ENCODE measurements at places on chromosomes 7 and 10.
A peak's percentile ranks its signal among the peaks of the same experiment; 100 is the strongest.

- DNase-seq = no peak
These were observed 443 bp downstream of the MYOF start for GRCh38 chr10:93481637-93482144.

- peak; percentile 71 for DNase-seq
These were observed 4.3 kb downstream of the ELOVL3 start for GRCh38 chr10:102230264-102230860.

GRCh38 chr7:11450281-11450680, 381.7 kb downstream of the THSD7A start:
- DNase-seq = no peak

DNA sequence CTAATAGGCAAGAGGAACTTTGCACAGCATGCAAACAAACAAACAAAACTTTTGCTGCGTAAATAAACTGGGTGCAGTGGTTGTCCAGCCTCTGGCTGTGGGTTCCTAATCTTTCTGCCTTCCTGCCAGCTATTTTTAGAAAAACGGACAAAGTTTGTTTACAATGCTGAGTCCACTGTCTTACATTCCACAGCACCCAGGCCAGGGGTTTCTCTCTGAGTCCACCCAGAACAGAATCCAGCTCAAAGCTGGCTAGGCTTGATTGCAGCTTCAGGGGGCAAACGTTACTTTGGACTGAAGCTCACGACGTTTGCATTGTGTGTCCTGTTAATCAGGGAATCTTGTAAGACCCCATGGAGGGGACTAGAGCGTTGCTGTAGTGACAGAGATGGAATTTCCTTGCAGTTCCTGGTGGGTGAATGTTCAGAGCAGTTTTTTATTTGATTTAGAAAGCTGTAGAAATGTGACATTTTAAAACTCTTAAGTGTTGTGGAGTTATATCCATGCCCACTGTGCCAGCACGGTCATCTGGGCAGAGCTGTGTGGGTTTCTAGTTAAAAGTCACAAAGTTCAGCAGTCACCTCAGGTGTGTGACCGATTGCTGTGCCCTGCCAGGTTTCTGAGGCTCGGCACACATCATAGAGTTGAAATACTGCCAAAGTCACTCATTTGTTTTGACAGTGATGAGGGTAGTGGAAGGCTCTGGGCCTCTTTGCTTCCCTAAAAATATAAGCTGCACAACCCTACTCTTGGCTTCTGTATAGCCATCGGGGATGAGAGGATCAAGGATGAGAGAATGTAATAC, 247.0 kb downstream of the STK31 start:
- DNase-seq = no peak

- no peak for DNase-seq
These were observed 40.0 kb upstream of the ASAH2 start for GRCh38 chr10:50291261-50291850.

DNA sequence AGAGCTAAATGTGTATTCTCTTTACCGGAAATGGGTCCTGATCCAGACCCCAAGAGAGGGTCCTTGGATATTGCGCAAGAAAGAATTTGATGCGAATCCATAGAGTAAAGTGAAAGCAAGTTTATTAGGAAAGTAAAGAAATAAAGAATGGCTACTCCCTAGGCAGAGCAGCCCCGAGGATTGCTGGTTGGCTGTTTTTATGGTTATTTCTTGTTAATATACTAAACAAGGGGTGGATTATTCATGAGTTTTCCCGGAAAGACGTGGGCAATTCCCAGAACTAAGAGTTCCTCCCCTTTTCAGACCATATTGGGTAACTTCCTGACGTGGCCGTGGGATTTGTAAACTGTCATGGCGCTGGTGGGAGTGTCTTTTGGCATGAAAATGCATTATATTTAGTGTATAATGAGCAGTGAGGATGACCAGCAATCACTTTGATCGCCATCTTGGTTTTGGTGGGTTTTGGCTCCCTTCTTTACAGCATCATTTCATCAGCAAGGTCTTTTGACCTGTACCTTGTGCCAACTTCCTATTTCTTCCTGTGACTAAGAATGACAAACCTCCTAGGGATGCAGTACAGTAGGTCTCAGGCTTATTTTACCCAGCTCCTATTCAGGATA, 60.4 kb downstream of the ARL4A start:
- no peak for DNase-seq

GRCh38 chr10:117005026-117005526, at the start of gene SHTN1:
Gene SHTN1 (minus strand): TSS chr10:117005187. CDS start chr10:117005079, 108 bp downstream.
- DNase-seq = peak; percentile 59

GRCh38 chr10:125491381-125491780, 191.6 kb downstream of the TEX36 start:
- no peak for DNase-seq

- no peak for DNase-seq
These were observed 62.6 kb downstream of the CARD11 start for GRCh38 chr7:2981103-2981480.

GRCh38 chr10:110160081-110160480, 47.3 kb upstream of the MXI1 start:
- DNase-seq = no peak

DNA sequence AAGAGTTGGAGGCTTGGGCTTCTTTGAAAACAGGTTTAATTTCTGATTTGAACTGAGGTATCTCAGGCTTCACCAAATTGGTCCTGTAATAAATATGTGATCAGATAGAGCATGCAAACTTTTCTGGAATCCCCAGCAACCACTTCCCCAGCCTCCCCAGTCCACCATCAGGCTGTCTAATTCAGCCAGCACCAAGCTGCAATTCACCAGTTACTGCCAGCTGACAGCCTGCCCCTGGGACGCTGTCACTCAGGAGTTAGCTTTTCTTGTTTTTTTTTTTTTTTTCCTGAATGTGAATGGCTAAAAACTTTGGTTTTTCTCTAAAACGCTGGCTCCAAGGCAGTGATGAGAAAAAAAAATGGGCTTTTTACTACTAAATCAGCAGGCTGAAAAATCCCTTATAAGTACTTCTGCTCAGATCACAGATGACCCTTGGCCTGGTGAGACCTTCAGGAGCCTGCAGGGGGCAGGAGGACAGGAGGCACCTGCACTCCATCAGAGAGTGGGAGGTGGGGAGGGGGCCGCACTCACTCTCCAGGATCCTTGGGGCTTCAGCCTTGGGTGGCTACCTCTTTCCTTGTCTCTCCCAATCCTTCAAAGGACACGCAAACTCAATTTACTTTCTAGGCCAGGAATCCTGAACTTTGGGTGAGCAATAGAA, 349.4 kb downstream of the GATA3 start:
- DNase-seq = peak; percentile 27

DNA sequence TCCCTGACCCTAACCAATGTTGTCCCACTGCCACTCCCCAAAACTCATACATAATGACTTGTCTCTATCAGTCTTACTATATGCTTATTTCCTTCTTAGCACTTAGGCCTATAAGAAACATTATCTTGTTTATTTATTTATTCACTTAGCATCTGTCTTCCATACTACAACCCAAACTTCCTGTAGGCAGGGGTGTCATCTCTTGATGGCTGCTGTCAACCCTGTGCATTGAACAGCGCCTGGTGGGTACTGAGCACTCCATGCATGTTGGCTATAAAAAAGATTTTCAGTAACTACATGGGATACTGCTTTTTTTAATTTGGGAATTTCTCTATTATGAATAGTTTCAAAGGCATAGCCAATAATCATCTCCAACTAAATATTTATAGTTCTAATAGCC, 46.7 kb downstream of the JAZF1 start:
- no peak for DNase-seq

- DNase-seq = no peak
These were observed 25.6 kb upstream of the IL15RA start for GRCh38 chr10:6002809-6003510.

DNA sequence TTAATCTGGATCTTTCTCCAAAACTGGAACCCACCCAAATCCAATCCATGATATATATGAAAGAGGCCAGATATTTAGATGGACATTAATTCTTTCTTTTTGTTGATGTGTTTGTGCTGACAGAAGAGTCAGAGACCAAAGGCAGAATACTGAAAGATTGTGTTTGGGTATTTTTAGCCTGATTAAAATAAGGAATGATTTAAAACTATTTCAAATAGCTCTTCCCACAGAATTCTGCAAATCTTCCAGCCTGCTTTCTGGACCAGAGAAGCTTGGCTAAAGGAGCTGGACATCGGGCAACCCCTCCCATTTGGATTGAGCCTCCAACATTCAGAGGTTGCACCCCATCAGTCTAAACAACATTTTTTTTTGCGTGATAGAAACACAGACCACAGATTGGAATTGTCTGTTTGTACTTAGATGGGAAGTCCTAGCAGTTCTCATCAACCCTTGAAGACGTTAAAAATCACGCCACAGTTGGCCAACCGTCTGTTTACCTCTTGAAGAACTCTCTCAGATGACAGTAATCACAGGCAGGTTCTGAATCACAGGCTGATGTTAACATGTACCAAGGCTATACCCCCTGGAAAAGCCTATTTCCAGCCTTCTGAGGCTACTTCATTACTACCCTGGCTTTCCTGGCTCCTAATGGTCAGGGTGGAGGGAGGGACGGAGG, 155.2 kb upstream of the NRP1 start:
- DNase-seq = no peak

DNA sequence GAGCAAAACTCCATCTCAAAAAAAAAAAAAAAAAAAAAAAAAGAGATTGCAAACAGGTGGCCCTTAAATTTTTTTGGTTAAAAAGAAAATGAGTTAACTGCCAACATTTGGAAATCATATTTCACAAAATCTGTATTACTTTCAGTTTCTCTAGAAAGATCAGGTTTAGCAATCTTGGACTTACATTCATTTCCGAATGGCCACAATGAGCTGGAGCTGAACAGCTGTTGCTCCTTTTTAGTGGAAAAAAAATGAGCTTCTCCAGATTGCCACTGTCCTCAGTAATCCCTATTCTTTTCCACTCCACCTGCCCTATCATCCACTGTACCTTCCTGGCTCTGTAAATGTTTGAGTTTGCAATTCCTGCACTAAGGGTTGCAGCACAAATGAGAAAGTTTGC, 43.6 kb downstream of the RAB11FIP2 start:
- DNase-seq = no peak

DNA sequence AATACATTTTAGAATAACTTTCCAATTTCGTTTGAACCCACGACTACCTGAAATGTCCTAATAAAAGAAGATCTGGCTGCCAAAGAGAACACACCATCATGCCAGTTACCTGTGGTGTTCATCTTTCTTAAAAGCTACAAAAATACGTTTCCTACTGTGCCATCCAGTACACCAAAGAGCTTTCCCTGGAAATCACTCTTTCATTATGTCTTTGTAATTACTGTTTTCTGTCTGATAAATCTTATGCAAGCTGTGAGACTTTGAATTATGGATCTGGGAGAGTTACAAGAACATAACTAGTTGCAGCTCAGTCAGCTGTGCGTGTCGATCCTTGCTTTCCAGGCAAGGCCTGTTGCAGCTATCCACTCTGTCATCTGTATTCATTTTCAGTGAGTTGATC, 12.5 kb upstream of the POM121L12 start:
- DNase-seq = no peak

DNA sequence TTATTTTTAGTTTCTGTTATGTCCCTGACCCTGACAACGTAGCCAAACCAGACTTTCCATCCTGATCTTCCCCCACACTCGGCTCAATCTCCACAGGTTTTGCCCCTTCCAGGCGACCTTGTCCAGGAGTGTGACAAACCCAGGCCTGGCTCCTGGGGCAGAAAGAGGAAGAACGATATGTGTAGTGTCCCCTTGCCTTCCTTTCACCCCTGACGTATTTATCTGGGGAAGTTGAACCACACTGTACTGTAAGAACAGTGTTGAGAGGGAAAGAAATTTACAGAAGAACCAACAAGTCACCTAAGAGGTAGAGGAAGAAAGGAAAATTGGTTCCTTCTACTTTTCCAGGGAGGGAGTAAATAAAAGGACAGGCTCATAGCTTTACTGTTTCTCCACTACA, 158.0 kb downstream of the VTI1A start:
- DNase-seq = no peak

DNA sequence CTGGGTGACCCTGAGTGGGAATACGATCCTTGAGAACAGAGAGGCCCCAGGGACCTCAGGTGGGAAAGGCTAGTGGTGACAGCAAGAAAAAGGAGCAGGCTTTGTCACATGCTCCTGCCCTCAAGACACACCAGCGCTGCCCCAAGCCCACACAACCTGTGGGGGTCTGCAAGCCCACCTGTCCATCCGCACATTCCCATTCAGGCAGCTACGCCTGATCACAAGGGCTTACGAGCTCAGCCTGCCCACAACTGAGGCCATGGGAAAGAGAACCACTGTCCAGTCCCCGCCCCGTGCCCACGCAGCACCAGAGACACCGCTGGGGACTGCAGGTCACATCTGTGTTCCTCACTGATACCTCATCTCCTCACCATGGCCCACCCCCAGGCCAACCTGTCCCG, 26.7 kb downstream of the EBF3 start:
- DNase-seq = peak; percentile 7

GRCh38 chr7:46131916-46132795, 211.1 kb upstream of the IGFBP3 start:
- DNase-seq = no peak

GRCh38 chr7:17854261-17855047, 85.8 kb downstream of the SNX13 start:
- no peak for DNase-seq

DNA sequence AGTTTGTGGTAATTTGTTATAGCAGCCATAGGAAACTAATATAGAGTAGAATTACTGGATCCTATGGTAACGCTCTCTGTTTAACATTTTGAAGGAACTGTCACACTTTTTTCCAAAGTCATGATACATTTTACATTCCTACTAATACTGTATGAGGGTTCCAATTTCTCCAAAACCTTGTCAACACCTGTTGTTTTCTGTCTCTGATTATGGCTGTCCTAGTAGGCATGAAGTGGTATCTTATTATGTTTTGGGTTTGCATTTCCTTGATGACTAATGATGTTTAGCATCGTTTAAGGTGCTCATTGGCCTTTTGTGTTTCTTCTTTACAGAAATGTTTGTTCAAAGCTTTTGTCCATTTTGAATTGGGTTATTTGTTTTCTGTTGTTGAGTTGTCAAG, 69.6 kb downstream of the VPS50 start:
- DNase-seq = no peak

DNA sequence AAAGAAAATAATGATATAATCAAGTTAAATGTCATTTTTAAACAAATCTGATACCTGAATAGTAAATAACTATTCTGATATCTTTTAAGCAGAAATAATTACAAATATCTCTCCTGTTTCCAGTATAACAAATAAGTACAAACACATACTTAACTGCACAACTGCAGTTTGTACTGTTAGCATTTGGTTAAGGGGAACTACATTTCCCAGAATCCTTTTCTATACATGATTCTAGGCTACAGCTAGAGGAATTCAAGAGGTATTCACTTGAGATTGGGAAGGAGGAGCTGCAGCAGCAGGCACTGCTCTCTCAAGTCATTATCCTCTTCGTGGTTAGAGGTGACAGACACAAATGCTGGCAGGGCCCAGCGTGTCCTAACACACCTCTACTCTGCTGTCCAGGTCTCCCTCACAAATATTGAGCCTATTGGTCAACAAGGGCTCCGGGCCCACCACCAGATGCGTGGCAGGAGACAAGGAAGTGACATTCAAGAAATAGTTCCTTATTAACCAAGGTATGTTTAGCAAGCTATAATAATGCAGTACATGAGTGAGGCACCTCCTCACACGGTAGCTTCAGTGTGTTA, 255.1 kb upstream of the MKLN1 start:
- no peak for DNase-seq

All from glutamatergic neuron (in vitro differentiated cells).